Sigmoid colon (tissue), 7 donors: ENCODE measurements at places on chromosomes 12 and 14. TPM values are rescaled to one million over a fixed set of nuclear protein-coding genes. Genes with fewer than 3 reads are reported as not detected.

GRCh38 chr14:57480051-57480450 lies 13.6 kb downstream of the CCDC198 start:
- H3K27ac ChIP-seq, result no peak overlapping the region
- H3K36me3 ChIP-seq, result no peaks in the 10 kb centered on the region
- no peak for DNase-seq
- H3K4me3 ChIP-seq, result no peak overlapping the region

DNA sequence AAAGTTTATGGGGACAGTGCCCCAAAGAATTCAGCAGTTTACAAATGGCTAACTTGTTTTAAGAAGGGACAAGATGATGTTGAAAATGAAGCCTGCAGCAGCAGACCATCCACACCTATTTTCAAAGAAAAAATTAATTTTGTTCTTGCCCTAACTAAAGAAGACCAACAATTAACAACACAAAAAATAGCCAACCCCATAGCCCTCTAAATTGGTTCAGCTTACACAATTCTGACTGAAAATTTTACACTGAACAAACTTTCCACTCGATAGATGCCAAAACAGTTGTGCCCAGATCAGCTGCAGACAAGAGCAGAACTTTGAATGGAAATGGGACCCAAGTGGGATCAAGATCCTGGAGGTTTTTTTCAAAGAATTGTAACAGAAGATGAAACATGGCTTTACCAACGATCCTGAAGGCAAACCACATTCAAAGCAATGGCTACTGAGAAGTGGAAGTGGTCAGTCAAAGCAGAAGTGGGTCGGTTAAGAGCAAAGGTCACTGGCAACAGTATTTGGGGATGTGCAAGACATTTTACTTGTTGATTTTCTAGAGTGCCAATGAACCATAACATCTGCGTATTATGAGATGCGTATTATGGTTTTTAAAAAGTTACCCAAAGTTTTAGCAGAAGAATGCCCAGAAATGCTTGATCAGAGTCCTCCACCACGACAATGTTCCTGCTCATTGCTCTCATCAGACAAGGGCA lies 30.0 kb downstream of the SLC39A9 start:
- no peak for DNase-seq
- no peaks in the 10 kb centered on the region for H3K4me1 ChIP-seq
- peaks cover 4% of the 10 kb centered on the region for H3K36me3 ChIP-seq
- no peak overlapping the region for H3K27ac ChIP-seq
- no peaks in the 10 kb centered on the region for H3K27me3 ChIP-seq

DNA sequence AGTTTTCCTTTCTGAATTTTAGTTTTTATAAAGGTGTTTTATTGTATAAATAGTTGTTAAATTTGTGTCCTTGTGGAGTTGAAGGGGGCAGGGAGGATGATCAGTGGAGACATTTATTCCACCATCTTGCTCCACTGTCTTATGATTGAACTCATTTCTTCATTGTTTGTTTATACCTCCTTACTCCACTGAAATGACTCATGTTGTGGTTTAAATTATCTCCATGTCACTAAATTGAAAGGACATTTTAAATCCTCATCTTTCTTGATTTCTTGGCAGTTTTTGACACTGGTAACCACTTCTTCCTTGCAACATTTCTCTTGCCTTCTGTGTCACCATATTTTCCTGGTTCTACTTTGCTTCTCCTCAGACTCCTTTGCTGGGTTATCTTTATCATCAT lies 23.6 kb upstream of the FERMT2 start:
- no peak overlapping the region for H3K4me3 ChIP-seq
- no peak overlapping the region for H3K27ac ChIP-seq
- no peaks in the 10 kb centered on the region for H3K27me3 ChIP-seq
- H3K36me3 ChIP-seq, result no peaks in the 10 kb centered on the region
- no peak for DNase-seq

GRCh38 chr14:90424686-90425372 lies 28.0 kb downstream of the CALM1 start:
- no peaks in the 10 kb centered on the region for H3K4me1 ChIP-seq
- no peak overlapping the region for H3K4me3 ChIP-seq
- H3K36me3 ChIP-seq, result no peaks in the 10 kb centered on the region
- no peak for DNase-seq
- no peaks in the 10 kb centered on the region for H3K27me3 ChIP-seq

GRCh38 chr12:124508381-124509079 lies 58.9 kb downstream of the NCOR2 start:
- no peak overlapping the region for H3K4me3 ChIP-seq
- no peaks in the 10 kb centered on the region for H3K36me3 ChIP-seq
- peaks cover 96% of the 10 kb centered on the region for H3K4me1 ChIP-seq
- DNase-seq, result peak; percentile 85

GRCh38 chr12:3554371-3555115 lies 63.5 kb downstream of the PRMT8 start:
- H3K4me3 ChIP-seq, result no peak overlapping the region
- no peak overlapping the region for H3K27ac ChIP-seq
- H3K4me1 ChIP-seq, result no peaks in the 10 kb centered on the region
- no peaks in the 10 kb centered on the region for H3K27me3 ChIP-seq
- no peak for DNase-seq

GRCh38 chr12:18430425-18431048 lies 169.2 kb downstream of the PIK3C2G start:
- no peaks in the 10 kb centered on the region for H3K4me1 ChIP-seq
- H3K4me3 ChIP-seq, result no peak overlapping the region
- DNase-seq, result no peak
- H3K27me3 ChIP-seq, result no peaks in the 10 kb centered on the region

GRCh38 chr12:70852416-70853150 lies 68.0 kb downstream of the PTPRR start:
- DNase-seq, result no peak
- no peak overlapping the region for H3K27ac ChIP-seq
- no peaks in the 10 kb centered on the region for H3K36me3 ChIP-seq
- H3K4me3 ChIP-seq, result no peak overlapping the region
- H3K4me1 ChIP-seq, result no peaks in the 10 kb centered on the region

DNA sequence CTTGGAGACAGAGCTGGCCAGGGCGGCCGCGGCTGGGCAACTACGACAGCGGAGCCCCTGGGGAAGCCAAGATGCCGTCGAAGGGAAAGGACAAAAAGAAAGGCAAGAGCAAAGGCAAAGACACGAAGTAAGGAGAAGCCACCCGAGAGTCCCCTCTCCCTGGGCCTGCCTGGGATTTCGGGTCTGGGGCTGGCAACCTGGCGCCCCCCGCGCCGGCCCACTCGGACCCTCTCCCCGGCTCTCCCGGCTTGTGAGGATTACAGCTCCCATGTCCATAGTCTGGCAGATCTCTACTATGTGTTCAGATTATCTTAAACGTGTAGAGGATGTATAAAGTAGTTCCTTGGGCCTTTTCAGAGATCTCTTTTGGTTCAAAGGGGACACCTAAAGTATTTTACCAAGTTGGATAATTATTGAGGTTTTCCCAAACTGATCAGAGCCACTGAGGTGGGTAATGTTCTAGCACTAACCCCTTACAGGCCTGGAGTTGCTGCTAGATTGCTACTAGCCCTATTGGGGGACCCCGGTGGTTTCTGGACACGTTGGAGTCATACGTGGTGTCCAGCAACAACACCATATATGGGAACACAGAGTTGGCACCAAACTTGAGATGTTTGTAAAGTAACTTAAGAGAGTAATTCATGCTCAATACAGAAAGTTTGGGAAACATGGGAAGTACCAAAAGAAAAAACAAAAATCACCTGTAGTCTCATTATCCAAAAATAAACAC lies 424 bp downstream of the BBOF1 start:
- H3K36me3 ChIP-seq, result no peaks in the 10 kb centered on the region
- H3K27ac ChIP-seq, result peak overlapping the region; percentile 98
- H3K27me3 ChIP-seq, result no peaks in the 10 kb centered on the region
- H3K4me1 ChIP-seq, result peaks cover 19% of the 10 kb centered on the region

GRCh38 chr14:80587096-80587724 lies 354.3 kb downstream of the CEP128 start:
- no peak overlapping the region for H3K4me3 ChIP-seq
- DNase-seq, result no peak
- H3K36me3 ChIP-seq, result no peaks in the 10 kb centered on the region
- no peaks in the 10 kb centered on the region for H3K4me1 ChIP-seq

- no peak for DNase-seq
- no peak overlapping the region for H3K27ac ChIP-seq
- H3K36me3 ChIP-seq, result no peaks in the 10 kb centered on the region
- no peaks in the 10 kb centered on the region for H3K4me1 ChIP-seq
- H3K4me3 ChIP-seq, result no peak overlapping the region
Measured at GRCh38 chr12:97313471-97314190, 149.0 kb upstream of the RMST start.

DNA sequence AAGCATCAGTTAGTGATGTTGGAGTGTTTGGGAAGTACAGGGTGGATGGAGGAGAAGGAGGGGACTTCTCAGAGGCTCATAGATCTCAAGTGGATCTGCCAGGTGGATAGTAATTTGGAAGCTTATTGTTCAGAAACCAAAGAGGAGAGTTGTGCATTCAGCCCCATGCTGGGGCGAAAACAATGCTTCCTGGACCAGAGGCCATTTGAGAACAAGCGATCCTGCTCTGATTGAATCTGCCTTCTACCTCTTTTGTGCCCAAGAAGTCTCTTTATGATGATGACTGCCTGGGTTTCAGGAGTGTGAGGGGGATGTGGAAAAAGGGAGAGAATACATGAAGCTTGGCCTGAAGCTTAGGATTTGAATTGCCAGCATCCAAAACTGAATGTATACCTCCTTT lies 110.8 kb upstream of the SRRM4 start:
- H3K27me3 ChIP-seq, result no peaks in the 10 kb centered on the region
- no peak for DNase-seq
- H3K4me3 ChIP-seq, result no peak overlapping the region
- H3K36me3 ChIP-seq, result no peaks in the 10 kb centered on the region

DNA sequence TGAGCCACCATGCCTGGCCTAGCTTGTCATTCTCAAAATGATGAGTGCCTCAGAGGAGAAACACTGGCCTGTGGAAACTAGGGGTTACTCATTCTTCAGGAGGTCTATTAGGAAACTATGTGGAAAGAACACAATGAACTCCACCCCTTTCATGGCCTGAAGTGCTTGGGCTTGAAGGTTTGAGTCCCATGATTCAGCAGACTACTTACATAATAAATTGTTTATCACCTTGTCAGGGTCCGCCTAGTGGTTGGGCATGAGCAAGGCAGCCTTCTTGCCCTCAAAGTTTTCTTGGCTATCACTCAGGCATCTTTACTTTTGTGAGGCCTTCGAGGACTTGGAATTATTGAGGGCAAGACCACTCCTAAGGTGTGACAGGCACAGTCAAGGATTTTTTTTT lies 251.2 kb downstream of the ACSS3 start:
- no peak overlapping the region for H3K4me3 ChIP-seq
- no peaks in the 10 kb centered on the region for H3K36me3 ChIP-seq
- H3K4me1 ChIP-seq, result no peaks in the 10 kb centered on the region
- no peaks in the 10 kb centered on the region for H3K27me3 ChIP-seq

Gene KLRC4
- not detected for total RNA-seq

Gene C12orf57
- total RNA-seq, result 623 TPM

Gene TAS2R30
- 10.5 TPM for total RNA-seq

Gene ADCY6
- total RNA-seq, result 15.2 TPM

Gene ZBTB1
- total RNA-seq, result 37.2 TPM

Gene PRH2
- total RNA-seq, result 1.2 TPM

Gene GARIN6
- total RNA-seq, result not detected

Gene SYNE3
- total RNA-seq, result 8.9 TPM
